ENCODE measurements at places on chromosomes 4 and X.

DNA sequence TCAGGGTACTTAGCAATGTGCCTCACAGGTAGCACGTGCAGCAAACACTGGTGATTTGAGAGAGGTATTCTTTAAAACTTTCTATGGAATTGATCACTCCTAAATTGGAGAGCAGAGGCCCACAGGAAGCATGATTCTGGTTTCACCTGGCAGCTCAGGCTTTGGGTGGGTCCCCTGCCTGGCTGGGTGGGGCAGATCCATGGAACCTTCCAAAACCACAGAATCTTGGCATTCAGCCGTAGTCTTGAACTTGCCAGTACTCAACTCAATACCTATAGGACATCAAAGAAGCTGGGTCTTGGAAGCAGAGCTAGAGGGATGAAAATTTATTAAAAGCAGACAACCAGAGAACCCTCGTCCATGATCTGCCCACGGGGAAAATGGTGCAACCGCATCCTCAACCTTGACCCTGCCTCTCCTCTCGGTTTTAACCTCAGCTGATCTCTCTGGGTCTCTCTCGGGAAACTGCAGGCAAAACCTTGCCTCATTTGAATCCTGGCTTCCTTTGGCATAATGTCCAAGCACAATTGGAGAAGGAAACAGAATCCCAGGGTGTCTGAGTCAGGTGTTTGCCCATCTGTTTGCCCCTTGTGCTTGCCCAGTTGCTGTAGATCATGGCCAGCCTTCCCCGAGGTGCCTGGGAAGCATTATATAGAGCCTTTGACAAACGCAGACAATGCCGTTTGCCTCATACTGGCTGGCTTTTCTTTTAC is 22.9 kb downstream of the OTOP1 start:
- H3K27ac ChIP-seq: no peak overlapping the region
- DNase-seq: no peak
- H3K4me1 ChIP-seq: no peaks in the 10 kb centered on the region
- no peak overlapping the region for H3K4me3 ChIP-seq

GRCh38 chr4:85402371-85402770 is 72.6 kb upstream of the ARHGAP24 start:
- no peak overlapping the region for H3K27ac ChIP-seq
- H3K4me1 ChIP-seq: no peaks in the 10 kb centered on the region
- no peak overlapping the region for H3K4me3 ChIP-seq
- no peak for DNase-seq

- peaks cover 8% of the 10 kb centered on the region for H3K4me1 ChIP-seq
- no peaks in the 10 kb centered on the region for H3K36me3 ChIP-seq
- no peak for DNase-seq
These were observed 119.4 kb upstream of the C1GALT1C1 start for GRCh38 chrX:120749141-120749846.

- DNase-seq: no peak
- no peak overlapping the region for H3K27ac ChIP-seq
- no peak overlapping the region for H3K4me3 ChIP-seq
- H3K27me3 ChIP-seq: no peaks in the 10 kb centered on the region
- peaks cover 14% of the 10 kb centered on the region for H3K36me3 ChIP-seq
These were observed 21.5 kb downstream of the JADE1 start for GRCh38 chr4:128830906-128831503.

- no peaks in the 10 kb centered on the region for H3K27me3 ChIP-seq
- no peak overlapping the region for H3K4me3 ChIP-seq
- no peak overlapping the region for H3K27ac ChIP-seq
- DNase-seq: no peak
These were observed 185.3 kb downstream of the CRLF2 start for GRCh38 chrX:1027133-1027532.

- no peaks in the 10 kb centered on the region for H3K36me3 ChIP-seq
- no peak for DNase-seq
These were observed 34.3 kb downstream of the TRIM61 start for GRCh38 chr4:164943192-164943591.

DNA sequence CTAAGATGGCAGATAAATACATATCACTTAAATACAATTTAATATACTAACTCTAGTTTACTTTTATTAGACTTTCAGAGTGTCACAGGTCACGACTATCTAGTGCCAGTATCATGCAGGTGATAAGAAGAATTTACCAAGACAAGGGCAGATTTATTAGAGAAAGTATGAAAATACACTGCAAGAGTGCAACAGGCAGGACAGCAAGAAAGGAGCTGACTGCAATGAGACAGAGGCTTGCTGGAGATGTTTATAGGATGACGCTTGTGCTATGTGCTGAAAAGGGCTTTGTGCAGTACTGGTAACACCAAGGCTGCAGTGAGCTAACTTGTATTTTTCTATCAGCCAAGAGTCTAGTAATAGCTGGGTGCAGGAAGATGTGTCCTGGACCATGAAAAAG is 96.7 kb upstream of the QRFPR start:
- no peaks in the 10 kb centered on the region for H3K27me3 ChIP-seq
- H3K27ac ChIP-seq: no peak overlapping the region
- H3K4me3 ChIP-seq: no peak overlapping the region
- no peak for DNase-seq
- no peaks in the 10 kb centered on the region for H3K36me3 ChIP-seq
